ENCODE measurements at places on chromosomes 3 and 15.
A peak's percentile ranks its signal among the peaks of the same experiment; 100 is the strongest.

GRCh38 chr3:127036209-127037020 is 53.5 kb downstream of the PLXNA1 start:
- no peak for DNase-seq

GRCh38 chr3:194351080-194351672 is at the start of gene CPN2:
Gene CPN2, minus strand, starts transcription at chr3:194351328. Its CDS starts 8,626 bp downstream, at chr3:194342702.
- no peak for DNase-seq

GRCh38 chr3:100316641-100317069 is 17.9 kb upstream of the NIT2 start:
- DNase-seq: no peak

DNA sequence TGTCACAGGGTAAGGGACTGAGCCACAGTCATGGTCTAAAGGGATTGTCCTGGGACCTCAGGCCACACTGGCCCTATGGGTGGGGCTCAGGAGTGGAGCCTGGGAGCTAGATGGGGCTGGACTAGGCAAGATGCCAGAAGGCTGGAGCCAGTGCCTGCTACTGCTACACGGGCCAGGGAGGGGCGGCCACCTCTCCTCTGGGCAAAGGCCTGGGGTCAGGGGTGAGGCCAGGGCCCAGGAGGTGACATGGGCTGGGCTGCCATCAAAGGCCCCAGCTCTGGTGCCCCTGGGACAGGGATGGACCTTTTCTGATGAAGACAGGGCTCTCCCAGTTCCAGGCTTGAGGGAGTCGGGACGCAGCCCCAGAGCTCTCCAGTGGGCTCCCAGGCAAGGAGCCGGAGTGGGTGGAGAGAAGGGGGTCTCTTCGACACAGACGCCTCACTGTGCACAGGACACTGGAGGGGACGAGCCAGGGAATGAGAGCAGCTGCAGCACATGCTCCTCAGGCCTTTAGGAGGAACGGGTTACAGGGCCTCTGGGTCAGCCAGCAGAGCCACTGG is 62.1 kb upstream of the IQSEC1 start:
- no peak for DNase-seq

DNA sequence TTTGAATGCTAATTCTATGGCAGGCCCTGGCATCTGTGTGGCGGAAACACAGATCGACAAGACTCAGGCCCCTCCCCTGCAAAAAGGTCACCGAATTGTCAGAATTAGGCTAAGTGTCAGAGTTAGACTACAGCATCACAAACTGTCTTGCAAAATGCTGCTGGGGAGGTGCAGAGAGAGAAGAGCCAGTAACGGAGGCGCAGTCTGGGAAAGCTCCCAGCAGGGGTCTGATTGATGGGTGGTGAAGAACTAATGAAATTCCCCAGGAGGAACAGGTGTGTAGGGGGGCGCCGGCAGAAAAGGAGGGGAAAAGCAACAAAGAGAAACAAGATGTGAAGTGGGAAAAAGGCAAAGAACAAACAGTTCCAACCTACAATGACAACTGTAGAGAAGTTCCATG is 72.7 kb upstream of the TAMM41 start:
- no peak for DNase-seq

DNA sequence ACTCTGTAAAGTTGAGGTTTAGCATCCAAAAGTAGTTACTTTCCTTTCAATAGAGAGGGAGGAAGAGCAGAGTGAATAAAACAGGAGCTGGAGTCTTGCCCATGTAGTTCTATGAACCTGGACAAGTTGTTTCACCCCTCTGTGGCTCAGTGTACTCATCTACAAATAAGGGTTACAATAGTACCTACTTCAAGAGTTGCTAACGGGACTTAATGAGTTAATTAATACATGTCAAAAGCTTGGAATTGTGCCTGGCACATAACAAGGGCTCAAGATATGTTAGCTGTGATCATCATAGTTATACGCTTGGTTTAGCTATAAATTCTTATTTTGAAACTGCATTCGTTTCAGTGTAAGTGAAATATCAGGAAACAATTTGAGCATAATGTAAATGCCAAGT is 388.5 kb upstream of the THBS1 start:
- DNase-seq: no peak

GRCh38 chr3:73542136-73542535 is 82.6 kb downstream of the PDZRN3 start:
- no peak for DNase-seq

GRCh38 chr3:103047640-103048039 is 612.8 kb downstream of the ZPLD1 start:
- no peak for DNase-seq

- no peak for DNase-seq
Measured at GRCh38 chr15:48887144-48887543, 9.2 kb downstream of the EID1 start.

DNA sequence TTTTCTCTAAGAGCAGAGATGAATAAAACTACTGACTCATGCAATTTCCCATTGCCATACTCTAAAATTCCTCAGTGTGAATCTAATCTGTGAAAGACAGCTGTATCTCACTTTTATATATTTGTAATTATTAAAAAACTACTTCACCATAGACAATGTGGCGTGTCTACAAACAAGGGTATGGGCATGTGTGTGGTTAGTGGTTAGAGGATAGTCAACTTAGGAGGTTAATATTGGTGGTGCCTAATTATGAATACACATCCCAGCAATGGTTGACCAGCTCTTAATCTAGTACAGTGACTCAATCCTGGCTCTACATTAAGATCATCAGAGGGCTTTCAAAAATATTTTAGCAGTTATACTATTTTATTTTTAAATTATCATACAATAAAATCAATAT is 94.5 kb downstream of the GOLIM4 start:
- no peak for DNase-seq

- no peak for DNase-seq
Measured at GRCh38 chr3:5095886-5096285, 26.2 kb upstream of the ARL8B start.

- DNase-seq: no peak
Measured at GRCh38 chr15:100713163-100713867, 110.9 kb downstream of the ASB7 start.

DNA sequence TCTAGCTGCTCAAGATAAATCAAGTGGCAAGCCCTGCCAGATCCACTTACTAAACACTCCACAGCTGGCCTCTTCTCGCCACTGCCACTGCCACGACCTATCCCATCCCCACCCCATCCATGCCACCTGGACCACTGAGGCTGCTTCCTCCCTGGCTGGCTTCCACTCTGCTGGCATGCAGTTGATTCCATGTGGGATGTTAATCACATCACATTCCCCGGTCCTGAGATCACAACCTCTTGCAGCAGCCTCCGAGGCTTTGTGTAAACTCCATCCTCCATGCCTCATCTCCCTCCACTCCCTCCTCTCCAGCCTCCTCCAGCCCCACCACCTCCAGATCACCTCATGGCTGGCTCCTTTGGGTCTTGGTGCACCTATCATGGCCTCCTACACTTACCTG is 7.7 kb downstream of the NCKIPSD start:
- DNase-seq: no peak

- no peak for DNase-seq
Measured at GRCh38 chr3:104873331-104873730, 493.4 kb upstream of the ALCAM start.

- no peak for DNase-seq
Measured at GRCh38 chr15:76162784-76163456, 103.1 kb downstream of the TMEM266 start.

DNA sequence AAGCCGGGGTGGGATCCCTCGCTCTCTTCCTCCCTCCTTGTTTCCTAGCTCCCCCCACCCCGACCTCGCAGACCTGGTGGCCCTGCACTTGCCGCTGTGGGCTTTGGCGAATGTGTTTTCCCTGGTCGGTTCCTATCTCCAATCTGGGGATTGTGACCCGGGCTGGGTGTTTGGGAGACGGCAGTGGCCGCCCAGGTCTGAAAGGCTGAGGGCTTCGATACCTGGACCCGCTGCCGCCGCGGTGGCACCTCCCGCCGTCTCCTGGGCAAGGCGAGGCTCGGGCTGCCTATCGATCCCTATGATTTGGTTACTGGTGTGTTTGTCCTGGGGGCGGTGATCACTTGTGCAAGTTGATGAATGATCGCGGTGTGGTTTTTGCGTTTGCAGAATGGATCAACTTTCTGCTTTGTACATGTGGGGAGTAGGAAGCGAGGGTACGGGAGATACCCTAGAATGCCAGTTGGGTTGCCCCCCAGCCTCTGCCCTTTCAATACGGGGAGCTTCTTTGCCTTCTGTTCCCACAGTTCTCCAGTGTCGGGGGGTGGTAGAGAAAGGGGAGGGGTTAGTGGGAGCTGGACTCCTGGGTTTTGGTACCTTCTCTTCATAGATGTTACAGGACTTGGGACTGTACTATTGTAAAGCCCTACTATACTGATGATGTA is 3.0 kb downstream of the BBX start:
- peak; percentile 5 for DNase-seq

DNA sequence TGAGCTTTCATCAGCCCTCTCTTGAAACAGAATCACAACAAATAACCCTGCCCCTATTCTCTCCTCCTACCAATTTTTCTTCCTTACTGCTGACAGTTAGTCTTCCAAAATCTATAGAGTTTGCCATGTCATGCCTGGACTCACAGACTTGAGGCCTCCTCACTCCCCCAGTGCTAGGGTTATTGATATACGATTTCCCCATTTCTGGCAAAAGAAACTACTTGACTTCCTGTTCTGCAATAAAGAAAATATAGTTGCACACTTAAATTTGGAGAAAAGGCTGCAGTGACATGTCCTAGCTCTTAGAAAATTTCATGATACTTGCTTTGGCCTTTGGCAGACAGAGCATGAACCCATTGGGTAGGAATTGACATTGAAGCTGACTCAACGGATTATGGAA is 75.9 kb downstream of the CYP19A1 start:
- no peak for DNase-seq

DNA sequence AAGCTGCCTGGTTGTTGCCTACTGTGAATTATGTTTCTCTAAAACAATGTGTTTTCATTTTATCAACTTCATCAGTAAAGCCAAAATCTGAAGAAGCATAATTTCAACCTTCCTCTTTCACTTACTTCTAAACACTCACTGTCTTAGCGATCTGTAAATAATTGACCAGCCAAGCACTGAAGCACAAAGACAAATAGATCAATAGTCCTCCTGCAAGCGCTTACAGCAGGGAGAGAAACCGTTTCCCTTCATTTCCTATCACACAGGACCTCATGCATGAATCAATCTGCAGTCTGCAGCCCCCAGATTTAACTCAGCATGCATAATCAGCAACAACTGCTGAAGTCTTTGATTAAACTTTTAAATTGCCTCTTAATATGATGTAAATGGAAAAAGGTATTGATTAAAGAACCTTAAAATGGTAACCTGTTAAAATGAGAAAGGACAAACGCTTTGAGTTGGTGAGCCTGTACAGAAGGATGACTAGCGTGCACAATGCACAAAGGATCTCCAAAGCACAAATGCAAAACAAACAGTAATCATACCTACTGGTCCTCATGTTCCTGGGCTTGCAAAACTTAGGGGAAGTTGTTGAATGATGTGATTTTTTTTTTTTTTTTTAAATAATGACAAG is 370.2 kb upstream of the ZNF385D start:
- DNase-seq: no peak

DNA sequence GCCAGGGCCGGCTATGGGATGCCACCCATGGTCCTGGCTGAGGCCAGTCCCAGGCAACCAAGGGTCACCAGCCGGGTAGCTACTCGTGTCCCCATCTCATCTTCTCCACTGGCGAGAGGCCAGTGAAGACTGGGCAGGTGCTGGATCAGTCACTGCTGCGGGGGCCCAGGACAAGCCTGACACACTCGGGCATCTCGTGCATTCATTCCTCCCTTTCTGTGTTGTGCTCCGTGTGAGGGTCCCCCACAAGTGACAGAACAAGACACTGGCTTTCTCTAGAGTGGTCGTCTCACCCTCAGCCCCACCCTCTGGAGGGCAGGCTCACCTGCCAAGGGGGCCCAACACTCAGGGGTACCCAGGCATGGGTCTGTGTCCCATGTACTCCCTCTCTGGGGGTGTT is 48.4 kb downstream of the ROPN1B start:
- no peak for DNase-seq

- no peak for DNase-seq
Measured at GRCh38 chr3:141663993-141664392, 74.1 kb upstream of the RNF7 start.

- DNase-seq: no peak
Measured at GRCh38 chr15:31339558-31339895, 12.9 kb downstream of the KLF13 start.

DNA sequence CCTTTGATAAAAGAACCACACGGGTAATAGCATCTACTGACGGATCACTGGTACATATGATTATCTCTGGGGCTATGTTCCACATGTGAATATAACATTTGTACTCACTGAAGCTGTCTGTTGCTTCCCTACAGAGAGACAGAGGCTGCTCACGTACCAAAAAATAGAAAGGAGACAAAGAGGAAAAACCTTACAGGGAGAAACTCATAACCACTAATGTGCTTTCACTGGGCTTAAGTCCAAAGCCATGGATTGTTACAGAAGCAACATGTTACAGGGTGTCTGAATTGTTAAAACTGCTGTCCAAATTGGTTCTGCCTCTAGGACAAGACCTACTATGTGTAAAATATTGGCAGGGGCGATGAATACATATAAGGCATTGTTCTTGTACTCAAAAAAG is 311.9 kb downstream of the FOXP1 start:
- DNase-seq: no peak

GRCh38 chr3:30770387-30770786 is 124.1 kb downstream of the GADL1 start:
- no peak for DNase-seq

- peak; percentile 77 for DNase-seq
Measured at GRCh38 chr15:67542420-67543347, at the start of gene MAP2K5. Gene MAP2K5, plus strand, starts transcription at chr15:67542703. Its CDS starts 633 bp downstream, at chr15:67543336.

- no peak for DNase-seq
Measured at GRCh38 chr3:80263260-80263659, 495.5 kb upstream of the ROBO1 start.

DNA sequence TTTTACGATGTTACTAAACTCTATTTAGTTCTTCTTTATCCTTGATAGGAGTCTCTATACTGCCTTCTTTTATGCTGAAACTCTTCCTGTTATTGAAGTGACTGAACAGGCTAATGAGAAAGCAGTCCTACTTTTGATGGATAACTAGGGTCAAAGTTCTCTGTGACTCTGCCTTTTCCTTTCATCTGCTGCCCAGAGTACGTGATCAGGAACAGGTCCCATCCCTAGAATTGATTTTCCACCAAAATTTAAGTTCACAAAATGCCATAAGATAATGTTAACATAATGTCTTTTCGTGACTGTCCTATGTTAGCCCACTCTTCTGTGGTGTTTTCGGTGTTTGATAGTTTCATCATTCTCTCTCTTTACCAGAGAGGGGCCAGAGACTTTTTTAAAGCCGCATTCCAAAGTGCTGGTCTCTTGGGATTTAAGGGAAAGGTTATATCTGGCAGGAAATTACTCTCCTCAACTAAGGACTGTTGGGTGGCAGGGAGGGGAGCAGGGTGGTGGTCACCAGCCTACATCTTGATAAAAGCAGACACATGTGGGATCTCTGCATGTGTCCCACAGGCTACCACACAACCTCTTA is 50.3 kb upstream of the PLXND1 start:
- DNase-seq: no peak

- DNase-seq: no peak
Measured at GRCh38 chr3:175269394-175269793, 410.3 kb downstream of the NAALADL2 start.
